ENCODE measurements at places on chromosomes 1 and 21.

GRCh38 chr1:6884652-6885153 is 99.4 kb downstream of the CAMTA1 start:
- no peak for DNase-seq

GRCh38 chr1:172820475-172821158 is 161.7 kb downstream of the FASLG start:
- DNase-seq: peak; percentile 26

DNA sequence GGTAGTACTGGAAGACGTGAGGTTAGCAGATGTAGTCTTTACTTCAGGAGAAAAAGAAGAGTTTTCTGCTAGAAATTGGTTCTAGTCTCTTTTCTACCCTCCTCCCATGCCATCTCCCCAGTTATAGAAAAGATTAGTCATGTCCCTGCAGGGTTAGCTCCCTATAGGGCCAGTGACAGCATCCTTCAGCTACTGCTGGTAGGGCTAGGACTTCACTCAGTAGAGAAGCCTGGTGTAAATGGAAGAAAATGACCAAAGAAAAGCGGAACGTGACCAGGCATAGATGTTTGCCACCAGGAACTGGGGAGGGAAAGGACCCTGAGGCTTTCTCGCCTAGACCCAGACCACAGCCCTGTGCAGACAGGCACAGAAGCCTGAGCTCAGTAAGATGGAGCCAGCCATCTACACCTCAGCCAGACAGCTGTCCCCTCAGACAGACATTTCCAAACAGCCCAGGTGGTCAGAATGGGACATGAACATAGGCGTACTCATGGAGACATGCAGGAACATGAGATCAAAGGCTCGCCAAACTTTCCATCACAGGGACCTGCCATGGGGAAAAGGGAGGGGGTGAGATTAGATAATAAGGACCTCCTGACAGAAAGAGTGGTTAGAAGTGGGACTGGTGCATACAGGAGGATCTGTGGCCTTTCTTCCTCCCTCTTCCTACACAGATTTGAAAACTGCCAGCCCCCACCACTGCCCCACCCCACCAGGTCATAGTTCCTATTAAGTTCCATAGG is 23.5 kb upstream of the SLAMF9 start:
- no peak for DNase-seq

DNA sequence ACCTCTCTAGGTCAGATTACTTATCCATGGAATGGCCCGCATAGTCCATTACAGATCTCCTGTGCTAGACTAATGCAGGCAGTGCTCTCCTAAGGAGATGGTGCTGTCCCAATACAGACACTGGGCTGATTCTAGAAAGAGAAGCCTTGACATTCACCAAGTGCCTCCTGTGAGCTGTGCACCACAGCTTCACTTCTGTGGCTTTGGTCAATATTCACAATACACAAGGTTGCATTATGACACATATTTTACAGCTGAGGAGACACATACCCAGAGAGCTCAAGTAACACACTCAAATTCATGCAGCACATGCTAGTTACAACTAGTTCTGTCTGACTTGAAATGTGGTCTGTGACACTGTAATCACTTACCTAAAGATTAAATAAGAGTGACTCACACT is 59.4 kb upstream of the LRRC8B start:
- DNase-seq: no peak

- DNase-seq: no peak
Observed at GRCh38 chr1:208083016-208083714, 161.0 kb downstream of the PLXNA2 start.

- no peak for DNase-seq
Observed at GRCh38 chr1:47592296-47593012, 154.6 kb downstream of the FOXD2 start.

GRCh38 chr1:204621396-204621795 is 64.1 kb downstream of the LRRN2 start:
- no peak for DNase-seq

- no peak for DNase-seq
Observed at GRCh38 chr21:42290505-42290904, 24.7 kb downstream of the TFF3 start.

All from fibroblast of mammary gland (primary cell).